ENCODE measurements at places on chromosomes 16 and 17. TPM values are rescaled to one million over a fixed set of nuclear protein-coding genes. Genes with fewer than 3 reads are reported as not detected.

The GAST gene
- not detected for total RNA-seq

The CCDC92B gene
- total RNA-seq: 0.23 TPM

The PRSS27 gene
- 1.8 TPM for total RNA-seq

The OR1A2 gene
- not detected for total RNA-seq

The KRT39 gene
- not detected for total RNA-seq

The SNX20 gene
- 34.3 TPM for total RNA-seq

The RNF151 gene
- 0.70 TPM for total RNA-seq

The KRTAP4-5 gene
- total RNA-seq: not detected

The CIBAR2 gene
- not detected for total RNA-seq

The FAM20A gene
- total RNA-seq: not detected

The CCDC200 gene
- 0.47 TPM for total RNA-seq

The ZFP90 gene
- 19.3 TPM for total RNA-seq

Data from activated T-helper 1 cell treated with anti-CD3 and anti-CD28 coated beads, Interleukin-12 subunit alpha, Interleukin-12 subunit beta, Interleukin-2, Interleukin-4 antibody, amounts not matched to agents 30 ng/mL and 10 ng/mL and 1 ng/mL, durations not matched to agents 14 hours and 24 hours and 36 hours (primary cell).